Mucosa of gallbladder (tissue), 1 donor: ENCODE measurements at places on chromosomes 2 and 18.

GRCh38 chr18:35827903-35828275, 144.6 kb upstream of the RMP24 start:
- DNase-seq: no peak

DNA sequence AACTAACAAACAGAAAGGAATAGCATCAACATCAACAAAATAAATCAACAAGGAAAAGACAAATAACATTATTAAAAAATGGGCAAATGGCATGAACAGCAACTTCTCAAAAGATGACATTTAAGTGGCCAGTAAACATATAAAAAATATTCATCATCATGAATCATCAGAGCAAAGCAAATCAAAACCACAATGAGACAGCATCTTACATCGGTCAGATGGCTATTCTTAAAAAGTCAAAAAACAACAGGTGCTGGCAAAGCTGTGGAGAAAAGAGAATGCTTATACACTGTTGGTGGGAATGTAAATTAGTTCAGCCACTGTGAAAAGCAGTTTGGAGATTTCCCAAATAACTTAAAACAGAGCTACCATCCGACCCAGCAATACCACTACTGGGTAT, 327.1 kb downstream of the CMPK2 start:
- DNase-seq: no peak

DNA sequence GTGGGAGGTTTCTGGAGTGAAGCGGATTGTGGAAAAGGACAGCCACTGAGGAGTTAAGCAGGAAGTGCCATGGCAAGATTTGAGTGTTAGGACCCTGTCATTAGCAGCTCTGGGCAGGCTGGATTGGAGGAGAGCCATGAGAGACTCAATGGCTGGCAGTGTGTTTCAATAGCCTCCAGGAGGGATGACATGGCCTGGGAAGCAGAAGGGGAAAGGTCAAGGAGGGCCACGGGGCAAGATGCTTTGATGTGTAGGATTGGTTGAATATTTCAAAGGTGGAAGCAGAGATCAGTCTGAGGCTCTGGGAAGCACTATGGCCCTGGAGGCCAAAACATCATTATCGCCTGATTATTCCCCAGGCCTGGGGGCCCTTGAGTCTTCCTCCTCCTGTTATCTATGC, 229.0 kb upstream of the HS6ST1 start:
- no peak for DNase-seq

DNA sequence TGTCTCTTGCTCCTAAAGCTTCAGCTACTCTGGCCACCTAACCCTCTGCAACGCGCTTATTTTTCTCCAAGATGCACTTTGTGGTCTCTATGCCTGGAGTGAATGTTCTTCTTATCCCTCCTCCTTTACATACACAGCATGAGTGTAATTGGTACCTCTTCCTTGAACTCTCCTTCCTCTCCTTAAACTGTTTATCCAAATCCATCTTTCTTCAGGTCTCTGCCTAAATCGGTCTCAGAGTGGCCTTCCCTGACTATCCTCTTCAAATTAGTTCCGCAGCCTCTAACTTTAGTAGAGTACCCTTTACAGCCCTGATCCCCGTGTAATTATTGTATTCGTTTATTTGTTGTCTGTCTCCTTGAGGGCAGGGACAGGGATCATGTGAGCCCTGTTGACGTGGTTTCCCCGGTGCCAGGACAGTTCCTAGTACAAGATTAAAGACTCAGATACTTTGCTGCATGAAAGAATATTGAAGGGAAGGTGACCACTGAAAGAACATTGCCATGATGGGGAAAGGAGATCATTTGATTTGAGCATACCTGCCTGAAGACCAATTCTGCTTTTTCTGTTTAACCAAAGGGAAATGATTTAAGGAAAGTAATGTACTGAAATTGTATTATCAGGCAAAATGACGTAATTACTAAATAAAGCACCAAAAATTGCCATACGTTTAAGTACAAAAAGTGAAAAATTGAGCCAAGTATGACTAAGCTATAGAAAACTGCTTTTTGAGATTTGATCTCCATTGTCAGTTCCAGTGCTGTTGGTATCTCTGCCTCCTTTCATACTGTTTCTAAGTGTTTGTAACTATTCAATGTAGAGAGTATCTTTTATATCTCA, 1.2 kb downstream of the CNOT9 start:
- peak; percentile 17 for DNase-seq

DNA sequence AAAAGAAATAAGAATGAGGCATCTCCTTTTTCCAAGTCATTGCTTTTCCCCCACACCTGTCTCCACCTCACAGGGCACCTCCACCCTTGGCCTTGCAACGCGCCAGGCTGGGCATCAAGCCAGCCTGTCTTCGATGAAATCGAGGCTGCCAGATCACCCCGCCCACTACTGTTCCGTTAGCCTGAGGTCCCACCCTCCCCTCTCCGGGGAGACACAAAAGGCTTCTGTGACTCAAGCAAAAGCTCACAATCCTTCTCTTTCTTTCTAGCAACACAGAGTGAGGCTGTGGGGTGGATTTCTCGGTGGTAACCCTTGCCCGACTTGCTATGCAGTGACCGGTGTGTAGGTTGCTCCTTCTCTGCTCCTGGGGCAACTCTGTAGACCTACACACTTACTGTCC, 9.9 kb downstream of the TNP1 start:
- DNase-seq: peak; percentile 85

- no peak for DNase-seq
These were observed 46.3 kb downstream of the LTBP1 start for GRCh38 chr2:32993005-32993539.

GRCh38 chr2:232053777-232054176, 92.3 kb downstream of the DIS3L2 start:
- no peak for DNase-seq

- no peak for DNase-seq
These were observed 54.8 kb downstream of the LAMA1 start for GRCh38 chr18:7062811-7063210.

GRCh38 chr2:106804161-106804560, 81.8 kb downstream of the ST6GAL2 start:
- DNase-seq: no peak

DNA sequence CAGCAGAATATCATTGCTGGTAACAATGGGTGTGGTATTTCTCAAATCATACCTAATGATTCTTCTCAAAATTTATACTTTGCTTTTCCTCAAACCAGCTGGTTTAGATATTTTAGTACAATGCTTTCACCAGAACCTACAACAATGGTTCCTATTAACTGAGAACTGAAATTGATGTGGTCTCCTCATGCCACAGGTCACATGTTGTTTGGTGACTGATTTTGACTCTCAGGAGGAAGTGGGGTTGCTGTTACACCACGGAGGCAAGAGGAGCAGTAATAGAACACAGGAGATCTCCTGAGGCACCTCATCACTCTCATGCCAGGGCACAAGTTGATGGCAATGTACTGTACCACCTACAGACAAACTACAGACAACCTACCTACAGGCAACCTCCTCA, 3.0 kb upstream of the CEP68 start:
- no peak for DNase-seq

DNA sequence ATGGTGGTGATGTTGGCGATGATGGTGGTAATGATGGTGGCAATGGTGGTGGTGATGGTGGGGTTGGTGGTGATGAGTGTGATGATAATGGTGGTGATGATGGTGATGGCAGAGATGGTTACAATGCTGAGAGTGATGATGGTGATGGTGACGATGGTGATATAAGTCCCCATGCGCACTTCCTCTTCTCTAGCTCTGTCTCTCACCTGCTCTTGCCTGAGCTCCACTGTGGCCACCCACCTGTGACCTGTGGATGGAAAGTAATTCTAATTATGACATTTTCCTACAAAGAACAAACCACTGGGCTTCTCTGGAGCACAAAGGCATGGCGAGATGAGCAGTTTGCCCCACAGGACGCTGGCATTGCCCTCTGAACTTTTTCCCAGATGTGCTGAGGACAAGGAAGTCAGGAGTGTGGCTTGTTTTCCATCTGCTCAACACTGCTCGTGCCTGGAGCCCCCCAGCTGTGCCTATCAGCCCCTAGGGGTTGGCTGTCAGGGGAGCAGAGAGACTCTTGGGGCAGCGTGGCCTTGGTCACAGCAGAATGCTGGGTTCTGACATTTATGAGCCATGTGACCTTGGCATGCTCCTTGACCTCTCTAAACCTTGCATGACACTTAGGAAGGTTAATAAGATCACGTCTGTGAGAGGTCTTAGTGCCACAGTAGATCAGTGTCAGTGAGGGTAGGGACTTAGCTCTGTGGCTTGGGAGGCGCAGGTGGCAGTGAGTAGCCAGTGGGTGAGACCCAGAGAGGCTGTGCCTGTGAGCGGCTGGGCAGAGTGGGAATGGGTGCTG, 68.4 kb downstream of the RRM2 start:
- no peak for DNase-seq

DNA sequence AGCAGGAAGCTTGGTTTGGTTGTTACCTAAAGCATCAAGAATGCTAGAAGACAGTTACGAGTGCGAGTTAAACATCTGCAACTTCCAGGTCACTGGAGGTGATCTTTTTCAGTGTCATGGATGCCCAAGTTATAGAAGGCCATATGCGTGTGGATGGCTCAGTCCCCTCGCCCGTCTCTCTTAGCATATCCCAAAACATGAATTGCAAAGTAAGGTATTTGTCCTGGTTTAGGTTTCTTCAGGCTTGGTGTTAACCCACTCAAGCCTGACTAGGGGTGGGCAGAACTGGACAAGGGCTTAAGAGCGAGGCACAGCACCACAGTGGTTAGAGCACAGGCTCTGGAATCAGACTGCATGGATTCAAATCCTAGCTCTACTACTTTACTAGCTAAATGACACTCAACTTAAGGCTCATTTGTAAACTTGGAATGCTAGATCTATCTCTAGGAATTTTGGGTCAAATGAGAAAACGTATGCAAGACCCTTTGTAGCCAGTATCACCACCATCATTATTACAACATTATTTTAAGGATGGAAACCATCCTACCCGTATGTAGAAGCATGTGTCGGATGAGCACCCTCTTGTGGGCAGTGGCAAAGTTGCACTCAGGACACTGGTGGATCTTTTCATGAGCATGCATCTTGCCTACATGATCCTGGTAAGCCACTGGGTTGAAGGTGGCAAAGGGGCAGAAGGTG, 11.2 kb downstream of the ZNF142 start:
- peak; percentile 53 for DNase-seq

DNA sequence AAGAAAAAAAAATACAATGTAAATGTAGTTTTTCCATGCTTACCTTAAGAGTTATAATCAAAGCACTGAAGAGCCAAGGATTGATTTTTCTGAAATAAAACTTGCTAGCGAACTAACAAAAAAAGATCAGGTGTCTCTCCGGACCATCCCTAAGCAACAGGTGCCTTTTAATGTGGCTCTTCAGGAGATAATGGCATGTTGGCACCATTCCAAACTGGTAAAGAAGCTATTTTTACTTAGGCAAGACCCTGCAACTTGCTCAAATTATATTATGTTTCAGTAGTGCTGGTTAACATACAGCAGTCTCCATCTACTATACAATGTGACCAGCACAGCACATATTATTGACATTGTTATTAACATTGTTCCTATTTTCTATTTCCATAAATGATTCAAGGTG, 2.3 kb upstream of the GCC2 start:
- no peak for DNase-seq
